ENCODE measurements at places on chromosomes 7 and 10. TPM values are rescaled to one million over a fixed set of nuclear protein-coding genes. Genes with fewer than 3 reads are reported as not detected.

ANKRD16 gene
- 10.4 TPM for total RNA-seq

CYP3A7 gene
- not detected for total RNA-seq

GNG11 gene
- total RNA-seq = 28.4 TPM

UNCX gene
- not detected for total RNA-seq

MGMT gene
- 7.0 TPM for total RNA-seq

VSTM4 gene
- 17.7 TPM for total RNA-seq

EPO gene
- not detected for total RNA-seq

C10orf105 gene
- not detected for total RNA-seq

- peaks cover 3% of the 10 kb centered on the region for H3K4me1 ChIP-seq
- DNase-seq = no peak
- H3K36me3 ChIP-seq = no peaks in the 10 kb centered on the region
- no peak overlapping the region for H3K4me3 ChIP-seq
- H3K27me3 ChIP-seq = no peaks in the 10 kb centered on the region
Observed at GRCh38 chr7:12713625-12714378, 26.4 kb downstream of the ARL4A start.

DNA sequence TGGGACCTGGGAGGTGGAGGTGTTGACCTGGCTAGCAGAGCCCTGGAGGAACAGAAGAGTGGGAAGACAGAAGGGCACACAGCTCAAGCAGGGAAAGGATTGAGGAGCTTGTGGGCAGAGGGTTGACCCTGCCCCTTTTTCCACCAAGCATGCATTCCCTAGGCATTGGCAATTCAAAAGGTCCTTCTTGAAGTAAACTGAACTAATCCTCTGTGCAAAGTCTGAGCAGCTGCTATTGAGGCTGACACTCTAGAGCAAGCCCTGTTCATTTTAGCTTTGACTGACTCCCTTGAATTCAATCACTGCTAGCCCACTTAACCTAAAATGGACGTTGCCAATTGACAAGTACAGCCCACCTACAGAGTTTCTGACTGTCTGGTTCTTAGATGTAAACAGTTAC, 116.5 kb upstream of the TNS3 start:
- no peak overlapping the region for H3K27ac ChIP-seq
- no peak for DNase-seq
- no peaks in the 10 kb centered on the region for H3K36me3 ChIP-seq

GRCh38 chr10:79400146-79401004, 45.0 kb downstream of the ZCCHC24 start:
- H3K27me3 ChIP-seq = no peaks in the 10 kb centered on the region
- no peak for DNase-seq
- no peaks in the 10 kb centered on the region for H3K36me3 ChIP-seq
- H3K27ac ChIP-seq = peak overlapping the region; percentile 87

GRCh38 chr10:130766071-130766470, 545.5 kb downstream of the TCERG1L start:
- no peaks in the 10 kb centered on the region for H3K27me3 ChIP-seq
- H3K4me3 ChIP-seq = no peak overlapping the region
- no peaks in the 10 kb centered on the region for H3K36me3 ChIP-seq

DNA sequence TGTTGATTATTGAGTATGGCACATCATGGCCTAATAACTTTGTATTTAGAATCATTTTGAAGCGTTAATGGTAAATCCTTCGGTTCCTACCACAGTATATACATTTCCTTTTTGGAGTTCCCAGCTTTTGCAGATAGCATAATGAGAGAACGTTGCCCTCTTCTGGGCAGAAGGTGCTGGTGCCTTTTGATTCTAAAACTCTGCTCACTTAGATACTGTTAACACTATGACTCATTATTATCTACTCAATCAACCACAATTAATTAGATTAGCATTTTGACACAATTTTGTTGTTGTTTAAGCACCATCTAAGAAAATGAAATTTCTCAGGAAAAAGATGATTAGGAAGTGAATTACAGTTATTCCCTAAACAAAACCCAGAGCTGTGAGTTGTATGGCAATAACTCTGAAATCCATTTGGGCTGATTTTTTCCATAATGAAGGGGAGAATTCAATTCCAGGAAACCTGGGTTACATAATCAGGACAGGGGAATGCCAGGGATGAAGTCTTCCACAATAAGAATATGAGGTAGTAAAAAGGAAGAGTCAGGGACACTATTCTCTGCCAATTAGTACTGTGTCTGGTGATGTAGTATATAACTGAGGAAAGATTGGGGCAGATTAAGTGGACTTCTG, 11.5 kb upstream of the DLD start:
- no peaks in the 10 kb centered on the region for H3K36me3 ChIP-seq
- no peaks in the 10 kb centered on the region for H3K27me3 ChIP-seq
- no peaks in the 10 kb centered on the region for H3K4me1 ChIP-seq
- H3K4me3 ChIP-seq = no peak overlapping the region
- no peak overlapping the region for H3K27ac ChIP-seq

DNA sequence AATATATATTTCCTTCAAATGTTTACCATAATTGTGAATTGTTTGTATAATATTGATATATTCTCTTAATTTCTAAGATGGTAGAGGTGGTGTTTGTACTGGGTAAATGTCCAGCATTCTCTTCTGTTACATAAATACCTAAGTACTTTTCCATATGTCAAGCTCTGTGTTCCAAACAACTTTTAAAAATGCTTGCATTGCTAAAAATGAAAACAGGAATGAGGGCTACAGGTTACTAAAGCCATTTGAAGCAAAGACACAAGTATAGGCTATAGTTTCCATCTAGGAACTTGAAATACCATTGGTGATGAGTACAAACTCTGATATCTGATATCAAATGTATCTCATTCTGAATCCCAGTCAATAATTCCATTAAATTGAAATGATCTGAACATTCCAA, 233.6 kb upstream of the SORCS1 start:
- no peaks in the 10 kb centered on the region for H3K4me1 ChIP-seq
- no peaks in the 10 kb centered on the region for H3K36me3 ChIP-seq
- H3K4me3 ChIP-seq = no peak overlapping the region
- no peak for DNase-seq
- H3K27me3 ChIP-seq = no peaks in the 10 kb centered on the region

GRCh38 chr10:125238682-125239081, 78.3 kb upstream of the CTBP2 start:
- H3K27ac ChIP-seq = no peak overlapping the region
- no peak for DNase-seq
- H3K4me3 ChIP-seq = no peak overlapping the region
- no peaks in the 10 kb centered on the region for H3K36me3 ChIP-seq
- H3K27me3 ChIP-seq = no peaks in the 10 kb centered on the region
- H3K4me1 ChIP-seq = no peaks in the 10 kb centered on the region

- H3K27ac ChIP-seq = no peak overlapping the region
- H3K4me3 ChIP-seq = no peak overlapping the region
- no peak for DNase-seq
- no peaks in the 10 kb centered on the region for H3K27me3 ChIP-seq
- no peaks in the 10 kb centered on the region for H3K36me3 ChIP-seq
Observed at GRCh38 chr7:74087791-74088453, 4.3 kb downstream of the LIMK1 start.

DNA sequence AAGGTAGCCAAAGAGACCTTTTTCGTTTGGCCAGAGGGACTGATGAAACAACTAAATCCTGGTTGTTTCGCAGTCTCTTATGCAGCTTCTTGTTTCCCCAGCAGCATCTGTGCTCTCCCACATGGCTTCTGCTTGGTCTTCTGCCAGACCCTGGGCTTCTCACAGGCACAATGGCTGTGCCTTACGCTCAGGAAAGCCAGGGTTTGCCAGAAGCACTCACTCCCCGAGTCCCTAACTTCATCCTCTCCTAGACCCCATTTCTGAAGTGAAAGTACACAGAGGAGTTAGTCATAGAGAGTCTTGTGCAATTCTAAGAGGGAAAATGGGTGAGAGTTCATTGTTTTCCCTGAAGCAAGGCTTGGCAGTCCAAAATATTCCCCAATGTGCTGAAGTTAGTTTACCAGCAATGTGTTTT, 121.7 kb downstream of the EVX1 start:
- no peaks in the 10 kb centered on the region for H3K4me1 ChIP-seq
- H3K27me3 ChIP-seq = no peaks in the 10 kb centered on the region
- H3K4me3 ChIP-seq = no peak overlapping the region
- peak overlapping the region; percentile 35 for H3K27ac ChIP-seq

DNA sequence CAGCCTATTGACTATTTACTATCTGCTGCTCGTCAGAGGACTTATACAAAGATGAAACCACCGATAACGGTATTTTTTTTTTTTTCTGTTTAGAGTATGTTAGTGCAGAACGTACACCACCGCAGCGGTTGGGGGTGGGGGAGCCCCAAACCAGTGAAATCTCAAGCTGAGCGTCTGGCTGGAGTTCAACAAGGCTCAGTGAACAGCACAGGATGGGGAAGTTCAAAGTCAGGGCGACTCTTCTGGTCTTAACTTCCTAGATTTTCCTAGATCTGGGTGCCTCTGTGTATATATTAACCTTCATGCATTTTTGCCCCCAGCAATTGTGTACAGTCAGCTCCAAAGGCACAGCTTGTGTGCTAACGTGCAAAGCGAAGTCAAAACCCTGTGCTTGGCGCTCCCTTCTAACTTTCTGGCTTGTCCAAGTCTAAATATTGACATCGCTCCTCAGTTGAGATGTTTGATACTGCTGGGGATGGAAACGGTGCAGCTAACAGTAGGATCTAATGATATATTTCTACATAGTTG, 1.1 kb downstream of the RHOBTB1 start:
- peak overlapping the region; percentile 100 for H3K27ac ChIP-seq
- no peaks in the 10 kb centered on the region for H3K27me3 ChIP-seq
- DNase-seq = peak; percentile 70
- H3K4me3 ChIP-seq = peak overlapping the region; percentile 88
- H3K36me3 ChIP-seq = no peaks in the 10 kb centered on the region

DNA sequence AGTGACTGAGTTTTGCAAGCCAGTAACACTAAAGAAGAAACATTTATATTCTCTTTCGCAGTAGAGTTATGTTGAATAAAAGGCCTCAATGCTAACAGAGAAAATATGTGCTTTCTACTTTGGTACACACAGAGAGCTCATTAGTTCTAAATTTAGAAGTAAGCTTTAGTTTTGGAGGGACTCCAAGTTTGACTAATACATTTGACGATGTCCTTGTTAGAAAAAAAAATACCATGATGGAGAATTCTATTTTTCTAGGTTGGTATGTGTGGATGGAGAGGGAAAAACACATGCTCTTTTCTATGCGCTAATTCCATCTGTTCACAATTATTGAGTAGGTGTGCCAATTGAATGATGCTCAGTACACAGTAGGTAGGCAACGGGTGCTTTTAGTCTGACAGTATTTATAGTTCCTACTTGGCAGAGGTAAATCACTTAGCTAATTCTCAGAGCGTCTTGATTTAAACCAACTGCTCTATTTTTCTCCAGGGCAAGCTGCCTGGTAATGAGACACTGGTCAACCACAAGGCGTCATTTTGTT, 327.2 kb upstream of the AKR1E2 start:
- H3K27me3 ChIP-seq = no peaks in the 10 kb centered on the region
- DNase-seq = no peak
- no peaks in the 10 kb centered on the region for H3K36me3 ChIP-seq
- no peak overlapping the region for H3K4me3 ChIP-seq
- peak overlapping the region; percentile 95 for H3K27ac ChIP-seq

DNA sequence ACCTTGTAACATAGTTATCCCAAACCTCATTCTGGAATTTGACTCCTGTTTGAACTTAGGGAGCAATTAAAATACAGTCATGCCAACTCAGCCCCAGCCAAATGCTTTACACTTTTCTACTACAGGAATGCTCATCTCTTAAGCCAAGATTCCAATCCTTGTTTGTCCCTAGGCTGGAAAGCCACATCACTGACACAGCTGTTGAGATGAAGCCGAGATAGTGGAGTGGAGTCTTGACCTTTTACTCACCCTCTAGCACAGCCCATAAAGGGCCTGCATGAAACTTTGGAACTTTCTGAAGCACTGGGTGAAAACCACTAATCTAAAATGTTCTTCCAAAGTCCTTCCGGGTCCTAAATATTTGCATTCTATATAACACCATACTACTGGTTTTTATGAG, 247.3 kb downstream of the ETV1 start:
- H3K4me3 ChIP-seq = no peak overlapping the region
- H3K27me3 ChIP-seq = no peaks in the 10 kb centered on the region
- DNase-seq = no peak
- H3K27ac ChIP-seq = no peak overlapping the region

GRCh38 chr7:6536262-6537260, 14.7 kb downstream of the GRID2IP start:
- peak overlapping the region; percentile 43 for H3K4me3 ChIP-seq
- H3K36me3 ChIP-seq = no peaks in the 10 kb centered on the region
- H3K27me3 ChIP-seq = peaks cover 15% of the 10 kb centered on the region

DNA sequence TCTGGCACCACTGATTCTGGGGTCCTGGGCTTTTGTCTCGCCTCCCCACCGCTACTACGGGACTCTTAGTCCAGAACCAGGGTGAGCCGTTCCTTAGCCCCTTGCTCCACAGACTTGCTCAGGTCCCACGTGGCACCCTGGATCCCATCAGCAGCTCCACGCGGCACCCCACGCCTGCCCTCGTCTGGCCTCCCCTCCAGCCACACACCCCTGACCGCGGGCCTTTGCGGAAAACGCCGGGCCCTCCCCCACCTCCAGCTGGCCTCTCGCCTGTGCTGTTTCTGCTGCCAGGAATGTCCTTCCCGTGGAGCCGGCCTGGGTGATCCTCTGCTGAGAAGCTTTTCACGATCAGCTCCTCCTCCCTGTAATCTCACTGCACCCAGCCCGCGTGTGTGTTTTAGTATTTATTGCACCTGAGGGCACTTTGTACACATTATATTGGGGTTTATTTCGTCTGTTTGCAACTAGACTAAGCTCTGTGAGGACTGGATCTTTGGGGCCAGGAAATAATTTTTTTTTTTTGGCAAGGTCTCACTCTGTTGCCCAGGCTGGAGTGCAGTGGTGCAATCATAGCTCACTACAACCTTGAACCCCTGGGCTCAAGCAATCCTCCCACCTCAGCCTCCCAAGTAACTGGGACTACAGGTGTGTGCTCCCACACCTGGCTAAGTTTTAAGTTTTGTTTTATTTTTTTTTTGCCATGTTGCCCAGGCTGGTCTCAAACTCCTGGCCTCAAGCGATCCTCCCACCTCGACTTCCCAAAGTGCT, 10.5 kb upstream of the TTYH3 start:
- no peak for DNase-seq
- H3K4me3 ChIP-seq = no peak overlapping the region
- H3K36me3 ChIP-seq = no peaks in the 10 kb centered on the region

- peaks cover 3% of the 10 kb centered on the region for H3K36me3 ChIP-seq
- no peaks in the 10 kb centered on the region for H3K4me1 ChIP-seq
- H3K27ac ChIP-seq = no peak overlapping the region
- no peak for DNase-seq
- no peaks in the 10 kb centered on the region for H3K27me3 ChIP-seq
Observed at GRCh38 chr7:21910253-21910652, 35.4 kb downstream of the CDCA7L start.

- no peaks in the 10 kb centered on the region for H3K4me1 ChIP-seq
- H3K27me3 ChIP-seq = no peaks in the 10 kb centered on the region
Observed at GRCh38 chr7:47298636-47299035, 283.3 kb downstream of the TNS3 start.

All from ascending aorta (tissue), 2 donors.